Heart right ventricle (tissue), 16 donors: ENCODE measurements at places on chromosomes 7 and 10.

DNA sequence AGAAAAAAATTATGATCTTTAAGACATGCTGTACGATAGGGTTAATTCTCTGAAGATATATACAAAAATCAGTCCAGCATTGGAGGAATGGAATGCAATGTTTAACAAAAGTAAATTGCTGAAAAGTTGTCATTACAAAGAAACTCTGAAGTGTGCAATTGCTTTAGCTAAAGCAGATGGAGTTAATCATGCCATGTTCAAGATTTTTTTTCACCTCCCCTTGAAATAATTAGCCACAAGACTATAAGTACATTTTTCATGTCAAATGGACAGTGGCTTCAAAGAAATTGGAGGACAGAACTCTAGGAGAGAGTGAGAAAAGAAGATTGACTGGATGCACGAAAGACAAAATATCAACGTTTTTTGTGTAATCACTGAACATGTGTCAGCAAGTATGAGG lies 63.1 kb upstream of the MEOX2 start:
- DNase-seq, result no peak

DNA sequence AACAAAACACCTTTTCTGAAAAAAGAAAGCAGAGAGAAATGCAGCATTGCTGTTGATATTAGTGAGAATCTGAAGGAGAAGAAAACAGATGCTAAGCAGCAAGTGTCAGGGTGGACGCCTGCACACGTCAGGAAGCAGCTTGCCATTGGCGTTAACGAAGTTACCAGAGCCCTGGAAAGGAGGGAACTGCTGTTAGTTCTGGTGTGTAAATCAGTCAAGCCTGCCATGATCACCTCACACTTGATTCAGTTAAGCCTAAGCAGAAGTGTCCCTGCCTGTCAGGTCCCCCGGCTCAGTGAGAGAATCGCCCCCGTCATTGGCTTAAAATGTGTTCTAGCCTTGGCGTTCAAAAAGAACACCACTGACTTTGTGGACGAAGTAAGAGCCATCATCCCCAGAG lies 6.4 kb downstream of the RPP38 start:
- no peak for DNase-seq

DNA sequence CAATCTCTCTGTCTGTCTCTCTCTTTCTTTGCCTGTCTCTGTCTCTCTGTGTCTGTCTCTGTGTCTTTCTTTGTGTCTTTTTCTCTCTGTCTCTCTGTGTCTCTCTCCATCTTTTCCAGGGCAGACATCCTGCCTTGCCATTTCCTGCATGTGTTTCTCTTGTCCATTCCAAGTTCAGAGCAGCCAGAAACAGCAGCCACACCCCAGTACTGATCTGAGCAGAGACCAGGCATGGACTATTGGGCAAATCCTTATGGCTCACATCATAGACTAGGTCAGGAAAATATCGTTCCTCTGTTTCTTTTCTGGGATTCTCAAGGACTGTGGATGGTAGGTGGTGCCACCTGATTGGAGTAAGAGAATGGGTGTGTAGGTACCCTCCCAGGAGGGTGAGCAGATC lies 95.8 kb downstream of the RAMP3 start:
- DNase-seq, result no peak

DNA sequence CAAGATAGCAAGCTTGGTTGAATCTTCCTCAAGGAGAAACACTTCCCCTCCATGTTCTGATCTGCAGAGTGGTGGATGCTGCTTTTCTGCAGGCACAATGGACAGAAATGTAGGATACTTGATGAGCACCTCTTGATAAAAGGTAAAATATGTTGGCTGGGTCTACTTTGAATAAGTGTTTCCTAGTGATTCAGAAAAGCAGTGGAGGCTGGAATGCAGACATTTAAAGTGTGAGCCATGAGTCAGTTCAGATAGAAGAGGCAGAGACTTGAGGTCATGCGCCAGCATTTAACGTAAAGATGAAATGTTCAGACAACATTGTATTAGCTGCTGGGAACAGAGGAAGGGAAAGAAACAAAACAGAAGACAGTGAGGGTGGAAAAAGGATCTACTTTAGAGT lies 403.1 kb downstream of the ADRA2A start:
- DNase-seq, result no peak

DNA sequence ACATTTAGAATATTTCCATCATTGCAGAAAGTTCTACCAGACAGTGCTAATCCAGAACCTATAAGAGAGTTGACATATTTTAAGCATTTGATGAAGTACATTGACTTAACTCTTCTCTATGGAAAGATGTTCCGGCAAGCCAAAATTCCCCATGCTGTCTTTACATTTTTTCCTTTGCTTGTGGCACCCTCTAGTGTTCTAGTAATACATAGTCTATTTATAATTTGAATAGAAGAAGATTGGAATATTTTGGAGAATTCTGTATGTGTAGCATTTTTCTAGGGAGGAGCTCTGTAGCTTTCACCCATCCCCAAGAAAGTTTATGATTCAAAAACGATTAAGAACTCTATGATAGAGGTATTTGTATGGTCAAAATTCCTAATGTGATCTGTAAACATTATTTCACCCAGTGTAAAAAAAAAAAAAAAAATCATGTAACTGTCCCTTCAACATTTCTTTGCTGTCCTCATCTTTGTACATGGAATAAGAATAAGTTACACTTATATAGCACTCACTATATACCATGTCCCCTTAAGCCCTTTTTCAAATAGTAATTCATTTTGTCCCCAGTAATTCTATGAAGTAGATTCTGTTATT lies 33.2 kb downstream of the NRF1 start:
- DNase-seq, result no peak

GRCh38 chr7:20279979-20280378 lies 50.7 kb upstream of the ITGB8 start:
- DNase-seq, result no peak

GRCh38 chr7:74656441-74656836 lies 1.1 kb upstream of the GTF2I start:
- peak; percentile 68 for DNase-seq

DNA sequence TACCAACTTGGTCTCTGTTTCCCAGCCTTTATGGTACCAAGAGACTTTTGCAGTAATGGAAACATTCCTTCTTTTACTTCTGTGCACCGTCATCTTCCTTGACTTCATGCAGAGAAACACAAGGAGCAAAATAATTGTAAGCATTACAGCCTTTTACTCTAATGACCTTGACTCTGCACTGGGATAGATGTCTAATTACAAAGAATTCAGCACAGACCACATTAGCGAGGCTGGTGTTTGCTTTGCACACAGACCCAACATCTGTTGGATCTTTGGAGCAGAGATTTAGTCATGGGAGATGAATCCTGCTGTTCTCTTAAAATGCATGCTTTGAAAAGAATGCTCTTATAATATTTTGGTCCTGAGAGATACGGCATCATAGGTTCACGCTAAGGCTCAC lies 261.6 kb downstream of the TWIST1 start:
- no peak for DNase-seq

DNA sequence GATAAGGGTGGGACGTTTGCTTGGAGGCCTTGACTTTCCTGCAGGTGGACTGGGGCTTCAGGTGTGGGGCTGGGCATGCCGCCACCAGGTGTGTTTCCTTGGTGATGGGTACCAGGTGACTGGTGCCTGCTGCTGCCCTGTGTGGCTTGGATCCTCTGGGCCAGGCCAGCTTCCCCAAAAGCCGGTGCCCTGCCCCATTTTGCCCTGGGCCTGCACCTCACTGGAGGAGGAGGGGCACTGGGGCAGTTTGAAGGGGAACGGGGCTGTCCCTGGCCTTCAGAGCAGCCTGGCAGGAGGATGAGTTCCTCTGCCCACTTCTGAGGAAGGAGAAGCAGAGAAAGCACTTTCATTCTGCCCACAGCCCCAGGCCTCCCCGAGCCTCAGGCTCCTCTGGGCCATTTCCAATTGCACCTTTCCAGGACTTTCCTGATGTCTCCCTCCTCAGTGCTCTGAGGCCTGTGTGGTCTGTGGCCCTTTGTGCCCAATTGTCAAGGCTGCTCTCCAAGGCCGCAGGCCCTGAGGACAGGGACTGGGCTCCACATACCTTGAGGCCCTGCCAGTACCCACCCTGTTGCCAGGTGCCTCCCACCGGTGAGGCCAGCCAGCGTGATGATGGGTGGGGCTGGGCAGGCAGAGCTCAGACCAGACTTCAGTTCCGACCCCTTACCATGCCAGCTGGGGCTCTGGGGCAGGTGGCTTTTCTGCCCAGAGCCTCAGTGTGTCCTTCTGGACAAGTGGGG lies 25.3 kb upstream of the SMARCD3 start:
- DNase-seq, result no peak

- no peak for DNase-seq
Measured at GRCh38 chr7:87398446-87398845, 53.0 kb downstream of the CROT start.
